ENCODE measurements at places on chromosomes 1 and 21. TPM values are rescaled to one million over a fixed set of nuclear protein-coding genes. Genes with fewer than 3 reads are reported as not detected.

Gene IFI44
- 28.9 TPM for total RNA-seq

Gene IGSF21
- total RNA-seq = not detected

GRCh38 chr21:33096426-33096825 is 26.5 kb downstream of the OLIG1 start:
- DNase-seq = no peak

Gene MCOLN3
- 2.5 TPM for total RNA-seq

- no peak for DNase-seq
These were observed at the start of gene TFAP2E for GRCh38 chr1:35573198-35574124. Gene TFAP2E (plus strand): TSS chr1:35573314. CDS start chr1:35573578, 264 bp downstream.

DNA sequence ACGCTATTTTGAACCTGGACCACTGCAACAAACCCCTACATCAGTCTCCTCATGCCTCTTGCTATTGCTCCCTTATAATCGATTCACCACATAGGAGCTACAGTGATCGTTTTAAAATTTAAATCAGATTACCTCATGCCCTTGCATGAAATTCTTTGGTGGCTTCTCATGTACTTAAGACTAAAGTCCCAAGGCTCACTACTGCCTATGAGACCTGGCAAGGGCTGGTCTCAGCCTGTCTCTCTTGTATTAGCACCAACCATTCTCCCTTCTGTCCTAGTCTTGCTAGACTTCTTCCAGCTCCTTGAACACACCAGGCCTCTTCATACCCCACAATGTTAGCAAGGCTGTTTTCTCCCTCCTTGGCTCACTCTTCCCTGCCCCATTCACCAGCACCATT is 6.5 kb upstream of the GNPAT start:
- no peak for DNase-seq

- no peak for DNase-seq
These were observed 127.8 kb downstream of the NTMT2 start for GRCh38 chr1:170273291-170274130.

- DNase-seq = no peak
These were observed 10.1 kb upstream of the UBE4B start for GRCh38 chr1:10022656-10023055.

Gene FCGR1A
- total RNA-seq = not detected

Gene DYNLT5
- total RNA-seq = under 0.01 TPM

Gene SELL
- total RNA-seq = under 0.01 TPM

- peak; percentile 17 for DNase-seq
These were observed 4.9 kb downstream of the ASPM start for GRCh38 chr1:197141575-197141974.

DNA sequence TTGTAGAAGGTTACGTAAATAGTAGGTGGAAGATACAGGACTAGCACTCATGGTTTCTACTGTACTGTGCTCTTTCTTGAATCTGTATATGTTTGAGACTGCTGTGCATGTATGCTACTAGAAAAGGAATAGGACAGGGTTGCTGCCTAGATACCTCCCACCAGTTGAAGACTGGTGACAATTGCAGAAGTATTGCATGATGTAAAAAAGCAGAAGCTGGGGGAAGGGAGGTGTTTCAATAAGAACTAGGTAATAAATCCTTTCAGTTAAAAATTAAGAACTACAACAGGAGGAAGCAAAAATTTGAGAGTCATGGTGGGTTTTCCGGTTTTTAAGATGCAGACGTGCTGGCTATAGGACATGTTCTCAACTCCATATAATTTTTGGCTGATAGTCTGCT is 88.1 kb downstream of the CCDC30 start:
- no peak for DNase-seq

DNA sequence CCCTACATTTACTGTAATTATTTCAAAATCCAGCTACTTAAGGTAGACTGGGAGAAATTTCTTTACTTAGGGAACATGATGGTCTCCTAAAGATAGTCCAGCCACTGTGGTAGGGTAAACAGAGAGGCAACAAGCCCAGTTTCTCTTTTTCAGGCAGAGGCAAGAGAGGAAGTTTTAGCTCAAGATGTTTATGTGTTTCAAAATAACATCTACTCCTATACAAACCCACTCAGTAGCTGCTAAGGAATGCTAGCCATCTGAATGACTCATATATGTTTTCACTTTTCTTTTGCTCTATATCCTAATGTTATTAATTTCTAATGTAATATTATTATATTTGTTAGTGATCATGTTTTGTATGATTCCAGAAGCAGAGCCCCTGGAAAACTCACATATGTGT is 856.6 kb downstream of the PLA2G4A start:
- peak; percentile 70 for DNase-seq

Gene PRRX1
- total RNA-seq = 121 TPM

DNA sequence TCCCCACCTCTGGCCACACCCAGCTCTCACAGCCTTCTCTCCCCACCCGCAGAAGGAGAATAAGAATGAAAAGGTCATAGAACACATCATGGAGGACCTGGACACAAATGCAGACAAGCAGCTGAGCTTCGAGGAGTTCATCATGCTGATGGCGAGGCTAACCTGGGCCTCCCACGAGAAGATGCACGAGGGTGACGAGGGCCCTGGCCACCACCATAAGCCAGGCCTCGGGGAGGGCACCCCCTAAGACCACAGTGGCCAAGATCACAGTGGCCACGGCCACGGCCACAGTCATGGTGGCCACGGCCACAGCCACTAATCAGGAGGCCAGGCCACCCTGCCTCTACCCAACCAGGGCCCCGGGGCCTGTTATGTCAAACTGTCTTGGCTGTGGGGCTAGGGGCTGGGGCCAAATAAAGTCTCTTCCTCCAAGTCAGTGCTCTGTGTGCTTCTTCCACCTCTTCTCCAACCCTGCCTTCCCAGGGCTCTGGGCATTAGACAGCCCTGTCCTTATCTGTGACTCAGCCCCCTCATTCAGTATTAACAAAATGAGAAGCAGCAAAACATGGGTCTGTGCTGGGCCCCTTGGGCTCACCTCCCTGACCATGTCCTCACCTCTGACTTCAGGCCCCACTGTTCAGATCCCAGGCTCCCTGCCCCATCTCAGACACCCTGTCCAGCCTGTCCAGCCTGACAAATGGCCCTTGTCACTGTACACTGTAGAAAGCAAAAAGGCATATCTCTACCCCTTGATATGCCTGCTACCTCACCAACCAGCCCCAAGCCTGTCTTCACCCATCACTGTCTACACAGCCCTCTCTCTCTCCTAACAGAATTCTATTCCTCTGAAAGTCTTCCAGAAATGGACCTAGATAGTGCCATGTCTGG is 3.2 kb downstream of the S100A9 start:
- DNase-seq = no peak

Gene TRPM2
- total RNA-seq = not detected

Gene TRIM46
- total RNA-seq = 4.0 TPM

Gene NMNAT1
- 14.4 TPM for total RNA-seq

Gene ACTA1
- not detected for total RNA-seq

Gene PRKAB2
- 13.9 TPM for total RNA-seq

Gene SETDB1
- total RNA-seq = 30.7 TPM

Gene NEK2
- total RNA-seq = 0.26 TPM

DNA sequence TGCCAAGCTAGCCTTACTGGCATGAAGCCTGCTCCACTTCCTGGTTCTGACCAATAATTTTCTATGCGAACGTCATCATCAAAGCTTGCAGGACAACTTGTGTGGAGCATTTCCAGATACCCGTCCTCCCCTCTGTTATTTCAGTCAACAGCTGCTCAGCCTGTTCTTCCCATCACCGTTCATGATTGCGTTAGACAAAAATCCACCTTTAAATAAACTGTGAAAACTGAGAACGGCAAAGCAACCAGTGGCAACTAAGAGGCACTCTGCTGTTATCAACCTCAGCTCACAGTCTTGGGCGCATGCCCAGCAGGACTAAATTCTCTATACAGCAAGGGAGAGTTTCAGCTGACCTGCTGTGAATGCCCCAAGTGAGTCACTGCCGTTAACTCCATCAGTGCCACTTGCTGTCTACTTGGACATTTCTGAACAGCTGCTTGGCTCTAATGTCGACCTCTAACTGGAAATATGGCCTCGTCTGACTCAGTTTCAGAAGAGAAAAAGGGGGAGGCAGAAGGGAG is 207.4 kb upstream of the RUNX1 start:
- DNase-seq = peak; percentile 99

- DNase-seq = no peak
These were observed 187.3 kb downstream of the ATP6V1G3 start for GRCh38 chr1:198352975-198353695.

GRCh38 chr1:97350662-97351061 is 570.2 kb downstream of the DPYD start:
- DNase-seq = peak; percentile 64

Gene SPRR1B
- total RNA-seq = not detected

DNA sequence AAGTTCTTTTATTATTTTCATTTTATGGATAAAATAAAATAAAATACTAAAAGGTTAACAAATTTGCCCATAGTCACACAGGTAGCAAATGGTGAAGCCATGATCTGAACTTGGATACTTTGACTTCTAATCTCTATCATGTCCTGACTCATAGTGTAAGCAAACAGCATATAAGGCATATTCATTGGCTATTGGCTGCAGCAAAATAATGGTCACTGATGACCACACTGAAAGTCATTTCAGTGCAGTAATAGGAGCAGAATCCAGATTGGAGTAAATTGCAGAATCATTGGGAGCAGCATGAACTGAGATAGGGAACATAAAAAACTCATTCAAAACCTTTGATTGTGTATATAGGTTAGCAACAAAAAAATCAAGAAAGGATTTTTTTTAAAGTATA is 262.9 kb downstream of the PLA2G4A start:
- DNase-seq = peak; percentile 17

GRCh38 chr1:46618754-46619415 is 2.3 kb upstream of the MOB3C start:
- no peak for DNase-seq

- DNase-seq = peak; percentile 48
These were observed 20.4 kb downstream of the H3-3A start for GRCh38 chr1:226082959-226083301.

Data from fibroblast of lung (primary cell).